Activated T-helper 1 cell treated with Interleukin-2 at 50 U/mL for 16 hours (primary cell): ENCODE measurements at places on chromosomes 1 and 21.
A peak's percentile ranks its signal among the peaks of the same experiment; 100 is the strongest.

- no peak for DNase-seq
These were observed 7.9 kb downstream of the PLA2G2D start for GRCh38 chr1:20111452-20111851.

DNA sequence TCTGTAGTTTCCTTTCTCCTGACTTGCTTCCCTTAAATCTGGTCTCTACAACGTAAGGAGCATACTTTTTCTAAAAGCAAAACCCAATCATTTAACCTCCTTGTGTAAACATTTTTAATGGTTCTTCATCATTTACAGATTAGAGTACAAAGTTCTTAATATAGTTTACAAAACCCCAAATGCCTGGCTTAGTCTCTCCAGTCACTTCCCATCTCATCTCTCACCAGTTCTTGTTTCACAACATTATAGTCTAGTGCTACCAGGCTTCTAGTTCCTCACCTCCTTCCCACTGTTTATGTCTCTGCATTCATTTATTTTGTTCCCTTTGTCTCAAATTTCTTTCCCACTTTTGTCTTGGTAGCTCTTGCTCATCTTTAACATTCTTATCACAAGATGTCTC is 168.4 kb downstream of the FASLG start:
- DNase-seq, result no peak

GRCh38 chr1:201585901-201586300 is 47.0 kb downstream of the NAV1 start:
- DNase-seq, result no peak

- DNase-seq, result no peak
These were observed 25.2 kb upstream of the DYRK1A start for GRCh38 chr21:37341254-37341960.

- no peak for DNase-seq
These were observed 15.4 kb downstream of the MOV10 start for GRCh38 chr1:112689842-112690237.

DNA sequence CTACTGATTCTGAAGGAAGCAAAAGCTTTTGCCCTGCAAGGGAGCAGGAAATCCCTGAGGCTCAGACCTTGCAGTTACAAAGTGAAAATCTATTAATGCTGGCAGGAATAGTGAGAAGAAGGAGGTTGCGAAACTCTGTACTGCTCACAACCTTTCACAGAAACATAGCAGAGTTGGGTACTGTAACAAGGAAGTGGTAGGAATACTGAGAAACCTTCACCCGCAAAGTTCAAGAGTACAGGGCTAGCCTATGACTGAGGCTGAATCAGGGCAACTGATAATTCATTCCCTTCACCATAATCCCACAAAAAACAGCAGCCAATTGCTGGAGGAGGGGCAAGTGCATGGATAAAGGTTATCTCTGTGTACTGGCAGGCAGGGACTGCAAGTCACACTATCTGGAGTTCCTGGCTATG is 23.9 kb upstream of the KCTD3 start:
- no peak for DNase-seq

DNA sequence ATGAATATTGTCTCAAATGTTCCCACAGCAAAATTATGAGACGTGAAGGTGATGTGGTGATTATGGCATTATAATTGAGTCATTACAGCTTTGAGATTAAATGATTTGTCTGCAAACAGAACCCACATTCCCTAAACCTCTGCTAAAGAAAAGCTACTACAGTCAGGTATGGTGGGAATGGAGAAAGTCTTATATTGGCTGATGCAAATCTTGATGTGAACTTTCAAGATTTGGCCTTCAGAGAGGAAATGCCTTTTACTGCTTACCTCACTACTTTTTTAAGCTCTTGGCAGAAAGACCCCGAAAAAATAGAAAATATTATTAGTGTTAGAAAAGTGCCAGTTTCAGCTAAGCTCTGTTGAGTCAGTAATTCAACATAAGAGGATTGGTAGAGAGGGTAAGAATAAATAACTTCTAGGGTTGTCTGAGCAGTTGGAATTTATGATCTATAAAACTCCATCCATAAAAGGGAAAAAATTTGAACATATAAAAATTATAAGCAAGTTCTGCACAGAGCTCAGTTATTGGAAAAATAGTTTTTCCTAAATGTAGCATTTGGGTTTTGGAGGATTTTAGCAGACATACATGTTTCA is 47.8 kb upstream of the RGS5 start:
- DNase-seq, result no peak

- no peak for DNase-seq
These were observed 49.7 kb downstream of the PGM1 start for GRCh38 chr1:63642901-63643300.

DNA sequence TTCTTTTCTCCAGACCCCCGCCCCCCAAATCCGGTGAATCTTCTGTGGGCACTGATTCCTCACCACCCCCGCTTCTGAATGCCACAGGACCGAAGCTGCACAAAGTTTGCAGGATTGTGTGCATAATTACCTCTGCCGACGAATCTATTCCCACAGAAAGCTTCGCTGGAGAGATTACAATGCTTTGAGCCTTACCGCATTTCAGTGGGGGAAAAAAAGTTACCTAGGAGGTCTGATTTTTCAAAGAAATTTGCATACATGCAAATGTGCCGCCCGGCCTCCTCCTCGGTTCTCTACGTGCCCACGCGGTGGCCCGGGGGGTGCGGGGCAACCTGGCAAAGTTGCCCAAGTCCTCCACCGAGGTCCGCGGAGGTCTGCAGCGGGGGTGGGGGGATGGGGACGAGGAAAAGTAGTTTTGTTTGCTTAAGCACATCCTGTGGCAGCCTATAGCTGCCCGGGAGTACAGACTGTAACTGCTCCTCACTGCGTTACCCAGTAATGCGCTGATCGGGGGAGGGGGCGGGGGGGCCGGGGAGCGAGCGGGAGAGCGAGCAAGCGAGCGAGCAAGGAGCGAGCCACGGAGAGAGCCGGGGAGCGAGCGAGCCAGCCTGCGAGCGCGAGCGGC is 563 bp upstream of the NFIA start:
- DNase-seq, result peak; percentile 22

GRCh38 chr1:14599800-14600199 is 1.3 kb downstream of the KAZN start:
- DNase-seq, result no peak

- no peak for DNase-seq
These were observed 64.3 kb downstream of the SPSB1 start for GRCh38 chr1:9356829-9357466.
